ENCODE measurements at places on chromosomes 12 and 14.

- DNase-seq: no peak
Observed at GRCh38 chr12:57896434-57897201, 44.7 kb upstream of the ATP23 start.

GRCh38 chr14:68808696-68809480, 16.0 kb upstream of the ZFP36L1 start:
- no peak for DNase-seq

DNA sequence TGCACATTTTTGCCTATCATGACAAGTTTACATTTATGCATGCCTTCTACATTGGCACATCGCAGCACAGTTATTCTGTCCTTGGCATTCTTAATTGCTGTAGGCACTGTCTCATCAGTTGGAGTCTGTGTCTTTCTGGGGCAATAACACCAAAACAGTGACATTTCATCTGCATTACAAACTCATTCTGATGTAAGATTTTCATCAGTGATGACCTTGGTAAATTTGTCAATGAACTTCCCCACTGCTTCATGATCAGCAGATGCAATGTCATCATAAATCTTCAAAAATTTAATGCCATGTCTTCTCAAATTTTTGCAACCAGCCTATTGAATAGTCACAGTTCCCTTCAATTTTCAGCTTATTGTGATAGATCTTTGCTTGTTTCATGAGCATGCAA, 85.5 kb downstream of the CAPZA3 start:
- no peak for DNase-seq

- no peak for DNase-seq
Observed at GRCh38 chr12:133203344-133204263, 22.3 kb downstream of the ZNF268 start.

GRCh38 chr12:104998423-104999346, 12.6 kb downstream of the NOPCHAP1 start:
- no peak for DNase-seq

- DNase-seq: no peak
Observed at GRCh38 chr12:1666685-1667162, 24.1 kb upstream of the ADIPOR2 start.

DNA sequence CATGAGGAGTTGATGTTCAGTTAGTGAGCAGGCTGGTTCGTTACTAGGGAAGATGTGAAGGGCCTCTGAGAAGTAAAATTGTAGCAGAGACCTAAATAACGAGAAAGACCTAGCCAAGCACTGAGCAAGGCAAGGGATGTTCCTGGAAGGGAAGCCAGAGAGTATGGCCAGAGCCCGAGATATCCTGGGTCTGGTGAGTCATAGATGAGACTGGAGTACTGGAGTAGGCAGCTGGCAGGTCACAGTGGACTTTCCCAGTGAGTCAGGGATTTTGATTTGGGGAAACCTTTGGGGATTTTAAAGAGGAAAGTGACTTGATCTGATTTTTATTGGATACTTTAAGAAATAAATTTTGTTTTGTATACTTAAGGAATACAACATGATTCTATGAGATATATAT, 369.0 kb downstream of the DIO2 start:
- peak; percentile 26 for DNase-seq

DNA sequence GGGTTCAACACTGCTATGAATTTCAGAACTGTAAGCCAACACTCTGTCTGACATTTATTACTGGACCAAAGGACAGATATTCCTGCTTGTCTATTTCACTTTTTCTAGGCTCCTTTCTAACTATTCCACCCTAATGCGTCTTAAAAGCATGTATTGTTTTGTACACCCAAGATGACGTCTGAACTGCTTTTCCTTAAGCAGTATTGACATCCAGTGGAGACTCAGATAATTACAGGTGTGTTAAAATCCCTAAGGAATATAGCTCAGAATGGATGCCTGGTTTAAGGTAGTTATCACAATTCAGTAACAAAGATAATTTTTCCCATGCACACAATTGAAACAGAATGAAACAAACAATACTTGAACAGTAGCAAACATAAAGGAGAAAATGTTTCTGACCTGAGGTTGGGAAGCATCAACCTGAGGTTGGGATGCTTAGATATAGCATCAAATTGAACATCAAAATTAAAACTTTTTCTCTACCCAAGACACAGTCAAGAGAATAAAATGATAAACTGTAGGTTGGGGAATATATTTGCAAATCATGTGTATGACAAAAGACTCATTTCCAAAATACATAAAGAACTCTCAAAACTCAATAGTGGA, 93.7 kb upstream of the PTPRR start:
- DNase-seq: no peak

- no peak for DNase-seq
Observed at GRCh38 chr12:24742378-24742777, 206.5 kb downstream of the BCAT1 start.

DNA sequence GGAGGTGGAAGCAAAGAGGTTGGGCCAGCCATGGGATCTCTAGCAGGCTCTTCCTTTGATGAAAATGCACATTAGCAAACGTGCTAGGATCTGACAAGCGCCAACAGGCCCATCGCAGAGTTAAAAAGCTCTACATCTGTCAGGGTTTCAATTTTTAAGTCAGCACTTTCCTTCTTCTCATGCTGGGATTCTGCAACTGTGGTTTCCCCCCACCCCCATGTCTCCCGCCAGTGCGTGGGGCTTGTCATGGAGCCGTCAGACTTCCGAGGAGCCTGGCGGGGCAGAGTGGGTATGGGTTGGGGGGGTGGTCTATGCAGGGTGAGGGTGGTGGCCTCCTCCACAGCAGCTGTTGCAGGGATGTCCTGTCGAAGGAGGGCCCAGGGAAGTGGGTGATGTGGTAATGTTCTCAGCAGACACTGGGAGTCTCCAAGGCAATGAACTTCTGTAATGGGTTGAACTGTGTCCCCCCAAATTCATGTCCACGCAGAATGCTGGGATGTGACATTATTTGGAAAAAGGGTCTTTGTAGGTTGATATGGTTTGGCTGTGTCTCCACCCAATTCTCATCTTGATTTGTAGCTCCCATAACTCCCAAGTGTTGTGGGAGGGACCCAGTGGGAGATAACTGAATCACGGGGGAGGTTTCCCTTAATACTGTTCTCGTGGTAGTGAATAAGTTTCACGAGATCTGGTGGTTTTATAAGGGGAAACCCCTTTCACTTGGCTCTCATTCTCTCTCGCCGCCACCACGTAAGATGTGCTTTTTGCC, 115.2 kb upstream of the MAP1LC3B2 start:
- no peak for DNase-seq

- DNase-seq: no peak
Observed at GRCh38 chr12:68119724-68120211, 39.8 kb downstream of the IFNG start.

DNA sequence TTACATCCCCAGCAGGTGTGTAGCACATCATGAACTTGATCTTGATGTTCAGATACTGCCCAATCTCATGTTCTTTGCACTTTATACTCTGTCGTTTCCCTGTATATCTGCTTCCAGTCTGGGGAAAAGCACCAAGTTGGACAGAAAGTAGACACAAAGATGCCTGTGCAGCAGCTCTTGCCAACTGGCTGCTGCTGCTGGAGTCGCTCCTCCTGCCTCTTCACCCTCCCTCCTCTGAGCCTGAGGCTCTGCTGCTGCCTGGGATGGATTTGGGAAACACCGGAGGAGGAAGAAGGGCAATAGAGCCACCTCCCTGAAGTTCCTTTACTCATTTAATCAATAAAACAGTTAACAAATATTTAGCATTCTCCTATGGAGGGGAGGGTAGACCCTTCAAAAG, 32.4 kb downstream of the ADCK1 start:
- no peak for DNase-seq
